ENCODE measurements at places on chromosomes 1 and 21.

GRCh38 chr1:173052681-173053196, 2.0 kb upstream of the TNFSF18 start:
- DNase-seq = no peak

DNA sequence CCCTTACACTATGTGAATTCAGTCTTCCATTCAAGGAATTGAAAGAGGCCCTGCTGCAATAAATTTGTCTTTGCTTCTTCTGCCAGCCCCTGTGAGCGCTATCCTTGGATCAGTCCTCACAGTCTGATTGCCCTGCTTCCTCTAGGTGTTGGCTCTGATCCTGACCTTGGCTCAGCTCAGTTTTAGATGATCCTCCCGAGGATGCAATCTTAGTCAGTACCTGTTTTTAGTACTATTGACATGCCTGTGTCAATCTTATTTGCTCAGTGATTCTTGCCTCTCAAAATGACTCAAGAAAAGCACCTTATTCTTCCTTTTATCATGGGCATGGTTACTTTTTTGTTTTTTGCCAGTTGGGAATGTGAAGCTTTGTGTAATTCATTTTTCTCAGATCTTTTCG, 101.4 kb upstream of the KCNK1 start:
- DNase-seq = no peak

GRCh38 chr1:101008229-101008834, 17.3 kb downstream of the DPH5 start:
- DNase-seq = no peak

DNA sequence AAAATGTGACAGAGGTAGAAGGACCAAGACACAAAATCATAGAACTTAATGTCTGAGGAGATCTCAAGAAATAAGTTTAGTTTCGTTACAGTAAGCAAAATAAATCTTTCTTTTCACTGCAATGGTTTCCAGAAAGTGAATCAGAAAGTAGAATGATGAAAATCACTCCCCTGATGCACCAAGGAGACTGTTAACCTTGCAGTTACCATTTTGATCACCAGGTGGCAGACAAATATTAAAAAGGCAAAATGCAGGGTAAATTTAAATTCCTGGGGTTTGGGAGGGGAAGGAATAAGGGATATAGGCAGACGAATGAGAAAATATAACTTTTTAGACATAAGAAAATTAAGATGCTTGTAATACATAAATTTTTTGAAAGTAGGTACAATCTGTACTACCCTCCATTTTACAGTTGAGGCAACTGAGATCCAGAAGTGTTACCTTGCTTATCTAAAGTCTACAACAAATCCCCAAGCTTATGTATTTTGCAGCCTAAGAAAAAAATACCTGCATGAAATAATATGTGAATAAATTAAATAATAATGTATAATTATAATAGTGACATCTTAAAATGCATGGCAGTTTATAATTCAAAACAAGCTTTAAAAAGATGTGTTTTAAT, 253.2 kb downstream of the CRB1 start:
- no peak for DNase-seq

- DNase-seq = no peak
Observed at GRCh38 chr1:188941986-188942385, 1535.7 kb downstream of the BRINP3 start.

GRCh38 chr1:111988743-111989453, 570 bp downstream of the KCND3 start:
- no peak for DNase-seq

DNA sequence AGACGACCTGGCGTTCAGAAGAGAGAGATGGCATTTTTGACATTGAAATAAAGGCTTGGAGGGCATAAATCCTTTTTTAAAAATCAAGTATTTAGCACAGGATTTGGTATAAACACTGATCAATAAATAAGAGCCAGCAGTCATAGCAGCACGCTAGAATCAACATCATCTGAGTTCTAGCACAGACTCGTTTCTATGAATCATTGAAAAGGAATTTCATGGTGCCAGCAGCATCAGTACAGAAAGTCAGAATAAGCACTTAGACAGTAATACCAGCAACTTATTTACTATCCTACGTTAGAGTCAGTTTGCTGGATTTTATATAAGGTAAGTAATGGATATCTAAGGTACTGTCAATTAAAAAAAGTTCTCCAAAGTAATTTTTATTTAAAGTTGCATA, 119.3 kb downstream of the HLCS start:
- no peak for DNase-seq

DNA sequence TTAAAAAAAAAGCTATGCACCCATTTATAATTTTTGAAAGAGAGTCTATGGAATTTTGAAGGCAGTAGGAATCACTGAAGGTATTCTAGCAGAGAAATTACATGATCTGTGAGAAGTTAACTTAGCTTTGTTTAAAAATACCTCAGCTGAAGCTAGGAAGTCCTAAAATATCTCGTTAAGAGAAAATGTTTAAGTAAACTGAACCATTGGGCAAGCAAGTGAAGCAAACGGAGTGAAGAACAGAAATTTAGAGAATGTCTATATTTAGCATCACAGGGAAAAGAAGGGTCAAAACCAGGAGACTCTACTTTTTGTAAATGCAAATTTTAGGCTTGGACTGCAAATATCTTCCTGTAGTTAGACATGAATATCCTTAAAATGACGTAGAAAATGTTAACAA, 230.8 kb downstream of the HMCN1 start:
- no peak for DNase-seq

All from esophagus squamous epithelium (tissue), 5 donors.